Right lung (tissue), 10 donors: ENCODE measurements at places on chromosomes 11 and 22. TPM values are rescaled to one million over a fixed set of nuclear protein-coding genes. Genes with fewer than 3 reads are reported as not detected.

- DNase-seq, result no peak
Measured at GRCh38 chr11:117510646-117511045, 183.0 kb downstream of the CEP164 start.

OR52B2 gene
- polyA plus RNA-seq, result not detected

DNA sequence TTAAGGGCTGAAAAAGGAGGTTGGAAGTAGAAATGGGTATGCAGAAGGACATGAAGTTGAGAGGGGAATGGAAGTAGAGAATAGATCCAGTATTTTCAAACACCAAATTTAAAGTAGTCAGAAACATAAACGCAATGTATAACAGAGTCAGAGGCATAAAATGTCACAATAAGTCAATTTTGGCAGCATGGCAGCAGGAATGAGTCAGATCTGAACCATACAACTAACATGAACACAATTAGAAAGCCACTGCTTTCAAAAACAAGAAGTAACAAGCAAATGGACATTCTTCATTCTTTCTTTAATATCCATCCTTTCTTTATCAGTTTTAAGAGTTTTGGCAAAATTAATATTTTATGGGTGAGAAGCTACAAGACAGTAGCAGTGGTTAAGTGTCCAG is 2.5 kb downstream of the CHORDC1 start:
- DNase-seq, result no peak

CFAP68 gene
- 45.6 TPM for polyA plus RNA-seq

GRCh38 chr11:29482510-29482909 is 534.3 kb downstream of the KCNA4 start:
- DNase-seq, result no peak

DNA sequence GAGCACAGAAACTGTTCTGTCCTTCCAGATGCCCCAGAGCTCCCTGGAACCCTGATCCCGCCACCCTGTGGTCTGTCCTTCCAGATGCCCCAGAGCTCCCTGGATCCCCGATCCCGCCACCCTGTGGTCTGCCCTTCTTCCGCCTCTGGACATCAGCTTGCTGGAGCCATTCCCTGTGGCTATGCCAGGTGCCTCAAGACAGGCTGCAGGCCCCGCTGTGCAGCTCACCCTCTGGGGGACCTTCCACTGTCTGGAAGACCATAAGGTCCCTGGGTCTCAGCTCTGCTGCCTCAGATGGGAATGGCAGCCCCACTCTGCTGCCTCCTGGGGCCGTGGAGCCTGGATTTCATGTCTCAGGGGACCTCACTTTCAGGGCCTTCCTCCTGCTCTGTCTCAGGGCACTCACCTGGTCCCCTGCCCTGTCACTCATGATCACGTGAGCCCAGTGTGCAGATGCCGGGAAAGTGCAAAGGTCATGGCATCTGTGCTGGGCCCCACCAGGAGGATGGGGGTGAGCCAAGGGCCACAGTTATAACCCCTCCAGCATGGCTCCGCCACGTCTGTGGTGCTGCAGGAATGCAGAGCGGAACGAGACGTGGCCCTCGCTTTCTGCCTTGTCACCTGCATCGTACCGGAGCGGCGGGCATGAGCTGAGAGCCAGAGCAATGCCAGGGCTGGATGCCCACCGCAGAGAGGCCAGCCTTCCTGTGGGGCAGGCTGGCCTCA is 1520.7 kb downstream of the BRD1 start:
- no peak for DNase-seq

DNA sequence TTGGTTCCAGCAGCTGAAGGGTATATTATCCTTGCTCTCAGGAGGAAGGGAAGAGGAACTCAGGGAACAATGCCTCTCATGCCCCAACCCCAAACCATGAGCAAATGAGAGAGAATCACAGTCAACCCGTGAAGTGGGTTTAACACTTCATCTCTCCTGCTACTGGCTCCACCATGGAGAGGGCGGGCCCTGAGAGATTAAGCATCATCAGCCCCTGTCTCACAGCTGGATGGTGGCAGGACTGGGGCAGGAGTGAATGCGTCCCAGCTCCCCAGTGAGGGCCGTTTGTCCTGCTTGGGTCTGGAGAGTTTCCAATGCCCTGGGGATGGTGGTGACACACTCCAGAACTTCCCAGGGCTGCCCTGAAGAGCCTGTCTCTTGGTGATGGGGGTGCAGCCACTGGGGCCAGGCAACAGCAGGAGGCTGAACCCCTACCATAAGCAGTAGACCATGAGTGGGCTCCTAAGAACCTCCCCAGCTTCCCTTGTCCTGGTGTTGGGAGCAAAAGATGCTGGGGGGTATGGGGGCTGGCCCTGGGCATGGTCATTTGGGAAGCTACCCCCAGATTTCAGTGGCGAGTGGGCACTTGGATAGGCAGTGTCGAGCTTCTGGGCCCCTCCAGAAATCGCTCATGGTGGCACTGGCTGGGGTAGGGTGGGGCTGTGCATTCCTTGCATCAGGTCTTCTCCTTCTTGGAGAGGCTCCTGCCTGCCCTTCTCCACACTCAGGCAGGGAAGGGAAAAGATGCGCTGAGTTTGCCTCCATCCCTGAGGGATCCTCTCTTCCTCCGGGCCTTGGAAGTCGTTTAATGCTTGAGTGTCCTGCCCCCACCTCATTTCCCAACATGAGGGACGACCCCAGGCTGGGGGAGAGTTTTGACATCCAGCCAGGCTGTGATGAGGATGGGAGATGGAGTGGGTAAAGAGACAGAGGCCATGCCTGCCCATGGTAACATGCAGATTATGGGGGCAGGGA is 157.5 kb downstream of the ST3GAL4 start:
- DNase-seq, result no peak

ANGPTL5 gene
- 0.04 TPM for polyA plus RNA-seq

DNA sequence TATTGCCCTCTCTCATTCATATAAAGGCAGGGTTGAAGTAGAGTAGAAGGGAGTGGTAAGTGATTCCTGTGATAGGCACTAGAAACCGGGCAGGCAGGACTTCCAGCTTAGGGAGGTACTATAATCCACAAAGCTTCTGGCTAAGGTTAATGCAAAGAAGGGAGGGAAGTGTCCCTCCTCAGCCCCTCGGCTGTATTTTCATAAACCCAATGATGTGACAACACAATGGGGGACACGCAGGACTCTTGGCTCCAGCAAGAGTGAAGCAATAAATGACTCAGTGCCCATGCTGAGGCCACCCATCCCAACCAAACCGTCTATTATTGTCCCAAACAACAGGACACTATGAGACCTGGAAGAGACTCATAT is 90.7 kb downstream of the ETS1 start:
- no peak for DNase-seq

TMPRSS13 gene
- 9.4 TPM for polyA plus RNA-seq

DNA sequence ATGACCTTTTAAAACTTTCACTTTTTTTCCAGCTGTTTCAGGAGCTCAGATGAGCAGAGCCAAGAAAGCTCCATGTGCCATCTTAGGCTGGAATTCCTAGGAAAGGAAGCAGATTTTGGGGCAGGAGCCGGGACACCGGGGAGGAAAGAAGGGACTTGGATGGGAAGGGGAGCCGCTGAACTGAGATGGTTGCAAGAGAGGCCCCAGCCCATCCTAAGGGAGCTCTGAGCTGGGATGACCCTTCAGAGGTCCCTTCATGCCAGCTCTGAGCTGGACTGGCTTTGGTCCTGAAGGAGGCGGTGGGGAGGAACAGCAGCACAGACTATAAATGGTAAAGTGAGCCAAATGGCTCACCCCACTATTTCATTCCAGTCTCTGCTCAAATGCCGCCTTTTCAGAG is 55.2 kb upstream of the SLC22A12 start:
- no peak for DNase-seq

GRCh38 chr22:39254789-39255298 is 10.1 kb upstream of the PDGFB start:
- DNase-seq, result no peak

DNA sequence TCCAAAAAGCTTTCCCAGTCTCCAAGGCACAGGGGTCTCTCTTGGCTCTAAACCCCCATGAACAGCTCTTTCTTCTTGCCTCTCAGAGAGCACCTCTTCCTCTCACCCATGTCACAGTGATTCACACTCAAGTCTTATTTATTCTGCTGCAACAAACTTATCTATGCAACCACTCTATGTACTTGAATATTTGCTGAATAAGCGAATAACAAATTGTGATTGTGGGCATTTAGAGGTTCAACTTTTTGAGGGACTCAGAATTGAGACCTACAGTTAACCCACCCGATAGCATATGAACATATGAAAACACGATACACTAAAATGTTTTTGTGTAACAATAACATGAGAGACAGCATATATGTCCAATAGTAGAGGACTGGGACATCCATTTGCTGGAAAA is 137.1 kb upstream of the NARS2 start:
- DNase-seq, result no peak

- DNase-seq, result no peak
Measured at GRCh38 chr22:24160546-24160945, 20.7 kb upstream of the SUSD2 start.

GRCh38 chr11:83249972-83250593 is 36.1 kb downstream of the CCDC90B start:
- DNase-seq, result peak; percentile 11

DNA sequence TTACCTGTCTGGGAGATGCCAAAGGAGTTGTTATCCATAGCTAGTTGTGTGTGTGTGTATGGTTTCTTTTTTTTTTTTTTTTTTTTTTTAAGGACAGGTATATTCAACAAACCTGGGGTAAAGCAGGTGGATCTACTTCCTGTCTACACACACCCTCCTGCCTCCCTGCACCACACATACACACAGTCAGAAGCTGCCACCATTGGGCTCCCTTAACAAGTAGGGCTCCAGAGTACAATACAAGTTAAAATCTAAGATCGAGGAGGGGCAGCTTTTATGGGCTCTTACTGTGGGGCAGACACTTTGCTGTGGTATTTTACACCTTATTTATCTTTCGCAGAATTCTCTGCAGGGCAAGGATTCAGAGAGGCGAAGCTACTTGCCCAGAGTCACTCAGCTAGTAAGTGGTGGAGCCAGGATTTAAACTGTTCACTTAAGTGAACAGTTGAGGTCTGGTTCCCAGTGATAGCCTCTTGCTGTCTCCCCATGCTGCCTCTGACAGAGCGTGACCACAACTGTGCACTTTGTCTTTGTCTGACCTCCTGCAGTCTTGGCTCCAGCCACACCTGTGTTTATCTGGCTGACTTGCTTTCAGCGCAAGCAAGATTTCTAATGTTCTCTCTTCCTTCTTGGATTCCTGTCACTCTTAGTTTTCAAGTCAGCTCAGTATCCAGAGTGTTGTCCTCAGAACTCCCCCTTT is 135.0 kb downstream of the CSNK2A3 start:
- no peak for DNase-seq

GRCh38 chr11:18310800-18311340 is 11.1 kb downstream of the HPS5 start:
- DNase-seq, result no peak

CCDC73 gene
- polyA plus RNA-seq, result 0.06 TPM

DNA sequence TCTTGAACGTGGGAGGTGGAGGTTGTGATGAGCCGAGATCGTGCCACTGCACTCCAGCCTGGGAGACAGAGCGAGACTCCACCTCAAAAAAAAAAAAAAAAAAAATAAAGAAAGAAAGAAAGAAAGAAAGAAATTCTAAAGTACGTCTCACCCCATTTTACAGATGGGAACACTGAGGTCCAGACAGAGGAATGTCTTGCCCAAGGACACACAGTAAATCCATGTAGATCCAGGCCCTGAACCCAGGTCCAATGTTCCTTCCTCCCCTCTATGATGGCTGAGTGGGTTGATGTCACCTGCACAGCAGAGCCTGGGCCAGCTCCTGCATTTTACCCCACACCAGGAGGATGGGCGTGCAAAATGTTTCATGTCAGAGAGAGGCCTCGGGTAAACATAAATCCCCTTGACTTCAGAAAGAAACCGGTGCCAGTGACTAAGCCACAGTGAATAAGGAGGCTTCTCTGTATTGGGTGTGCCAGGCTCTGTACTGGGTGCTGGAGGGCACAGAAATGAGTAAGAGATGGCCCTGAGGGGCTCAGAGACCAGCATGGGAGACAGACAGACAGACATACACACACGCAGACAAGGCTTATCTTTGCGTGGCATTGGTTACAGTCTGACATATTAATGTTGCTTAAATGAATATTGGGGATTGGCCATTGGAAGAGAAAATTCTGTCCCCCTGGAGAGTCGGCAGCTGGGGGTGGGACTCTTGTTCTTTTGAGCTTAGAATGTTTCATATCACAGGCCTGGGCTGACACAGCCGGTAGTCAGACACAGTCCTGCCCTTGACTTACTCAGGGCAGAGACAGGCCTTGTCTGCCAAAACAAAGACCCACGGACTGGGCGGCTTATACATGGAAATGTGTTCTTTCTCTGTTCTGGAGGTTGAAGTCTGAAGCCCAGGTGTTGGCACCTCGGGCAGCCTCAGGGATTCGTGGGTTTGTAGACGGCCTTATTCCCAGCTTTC is 105.4 kb downstream of the MIAT start:
- DNase-seq, result no peak

- no peak for DNase-seq
Measured at GRCh38 chr11:20631519-20632168, 32.2 kb downstream of the SLC6A5 start.

GRCh38 chr22:23501261-23501619 is 78.8 kb downstream of the IGLL1 start:
- DNase-seq, result no peak

- no peak for DNase-seq
Measured at GRCh38 chr22:49704345-49705215, 123.1 kb downstream of the BRD1 start.

DNA sequence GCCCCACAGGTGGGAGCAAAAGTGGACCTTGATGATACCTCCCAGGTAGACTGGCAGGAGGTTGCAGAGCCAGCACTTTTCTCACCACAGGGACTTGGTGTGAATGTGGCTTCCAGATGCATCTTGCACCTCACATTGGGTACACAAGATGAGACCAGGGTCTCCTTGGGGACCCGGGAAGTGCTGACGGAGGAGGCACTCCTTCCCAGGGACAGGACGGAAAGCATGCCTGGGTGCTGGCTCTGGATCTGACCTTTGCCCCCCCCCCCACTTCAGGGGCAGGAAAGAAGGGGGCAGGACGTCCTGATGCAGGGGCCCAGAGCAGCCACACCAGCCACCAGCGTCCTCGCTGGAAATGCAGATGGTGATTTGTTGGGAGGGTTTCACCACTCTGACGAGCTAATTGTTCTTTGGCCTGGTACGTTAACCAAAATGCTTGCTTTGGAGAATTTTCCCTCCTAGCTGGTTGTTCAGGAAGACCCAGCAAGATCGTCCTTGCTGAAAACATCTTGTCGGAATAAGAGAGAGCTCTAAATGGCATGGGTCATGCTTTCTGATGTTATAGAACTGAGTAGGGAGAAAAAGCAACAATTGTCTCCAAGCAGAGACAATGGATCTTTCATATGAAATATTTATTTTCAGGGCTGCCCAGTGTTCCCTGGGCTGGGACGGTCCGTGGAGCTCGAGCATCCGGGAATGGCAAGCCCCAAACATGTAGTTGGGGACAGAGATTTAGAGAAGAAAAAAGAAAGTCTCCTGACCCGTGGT is 74.4 kb upstream of the PPARA start:
- DNase-seq, result no peak

DNA sequence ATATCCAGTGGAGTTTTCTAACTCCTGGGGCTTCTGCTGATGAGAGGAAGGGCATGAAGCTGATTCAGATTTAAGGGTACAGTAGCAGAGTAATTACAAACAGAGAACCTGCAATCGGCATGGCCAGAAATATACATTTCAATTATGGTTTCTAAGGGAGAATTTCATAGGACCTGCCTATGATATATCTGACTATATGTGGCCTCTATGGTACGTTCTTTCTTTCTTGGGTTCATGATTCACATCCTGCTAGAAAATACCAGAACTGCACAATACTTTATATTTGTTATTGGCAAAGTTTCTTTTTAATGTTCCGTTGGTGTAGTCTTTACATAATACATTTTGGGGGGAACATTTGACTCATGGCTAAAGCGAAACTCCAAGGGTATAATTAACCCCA is 63.1 kb upstream of the TTC12 start:
- DNase-seq, result no peak

SLC22A6 gene
- 0.09 TPM for polyA plus RNA-seq
